ENCODE measurements at places on chromosomes 5 and 9.
A peak's percentile ranks its signal among the peaks of the same experiment; 100 is the strongest.

DNA sequence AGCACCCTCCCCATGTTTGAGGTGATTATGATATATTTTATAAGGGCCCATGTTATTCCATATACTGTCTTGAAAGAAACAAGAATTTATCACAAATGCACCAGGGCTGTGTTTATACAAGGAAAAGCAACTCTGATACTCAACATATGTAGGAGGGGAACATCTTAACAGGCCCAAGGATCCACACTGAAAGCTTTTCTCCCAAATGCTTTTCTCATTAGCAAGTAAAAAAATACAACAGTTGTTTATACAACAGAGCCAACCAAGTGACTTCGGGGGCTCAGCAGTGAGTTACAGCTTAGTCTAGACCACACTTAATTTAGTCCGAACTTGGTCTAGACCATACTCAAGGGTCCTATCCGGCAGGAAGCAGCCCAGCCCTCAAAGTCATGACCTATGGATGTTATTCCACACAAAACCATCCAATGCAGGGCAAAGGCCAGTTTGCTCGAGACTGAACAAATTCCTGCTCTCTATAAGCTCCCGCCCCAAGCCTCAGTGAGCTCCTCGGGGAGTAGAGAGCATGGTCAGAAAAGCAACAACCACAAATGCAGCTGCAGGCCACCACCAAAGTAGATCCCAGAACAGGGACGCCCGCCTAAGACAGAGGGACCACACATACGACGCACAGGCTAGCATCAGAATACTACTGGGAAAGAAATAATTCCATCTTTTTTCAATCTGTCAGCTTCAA is 6.8 kb downstream of the GZMK start:
- DNase-seq: no peak

DNA sequence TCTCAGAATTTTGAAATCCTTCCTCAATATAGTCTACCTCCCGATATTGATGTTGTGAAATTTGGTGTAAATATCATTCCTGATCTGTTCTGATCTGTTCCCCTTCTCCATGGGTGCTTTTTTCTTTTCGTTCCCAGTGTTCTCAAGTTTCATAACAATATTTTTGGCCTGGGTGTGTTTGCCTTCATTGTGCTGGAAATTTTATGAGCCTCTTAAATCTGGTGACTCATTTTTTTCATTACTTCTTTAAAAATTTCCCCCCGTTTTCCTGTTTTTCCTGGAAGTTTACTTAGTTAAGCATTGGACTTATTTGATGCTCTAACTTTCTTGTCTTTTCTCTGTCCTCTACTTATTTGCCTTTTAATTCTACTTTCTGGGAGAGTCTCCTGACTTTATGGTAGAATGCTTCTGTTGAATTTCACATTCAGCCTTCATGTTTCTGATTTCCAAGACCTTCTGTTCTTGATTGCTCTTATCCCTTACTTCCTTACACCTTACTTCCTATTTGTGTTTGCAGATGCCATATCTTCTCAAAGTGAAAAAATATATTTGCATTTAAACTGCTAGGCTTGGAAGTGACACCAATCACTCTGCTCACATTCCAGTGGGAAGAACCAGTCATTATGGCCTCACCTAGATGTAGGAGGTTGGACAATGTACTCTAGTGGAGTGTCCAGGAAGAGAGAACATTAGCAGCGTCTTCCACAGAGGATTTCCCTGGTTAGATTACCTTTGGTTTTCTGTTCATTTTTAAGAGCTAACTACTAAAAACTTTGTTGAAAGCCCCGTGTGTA is 441.9 kb downstream of the ARHGEF28 start:
- DNase-seq: no peak

GRCh38 chr9:112764344-112764743 is 13.8 kb downstream of the SNX30 start:
- DNase-seq: no peak

DNA sequence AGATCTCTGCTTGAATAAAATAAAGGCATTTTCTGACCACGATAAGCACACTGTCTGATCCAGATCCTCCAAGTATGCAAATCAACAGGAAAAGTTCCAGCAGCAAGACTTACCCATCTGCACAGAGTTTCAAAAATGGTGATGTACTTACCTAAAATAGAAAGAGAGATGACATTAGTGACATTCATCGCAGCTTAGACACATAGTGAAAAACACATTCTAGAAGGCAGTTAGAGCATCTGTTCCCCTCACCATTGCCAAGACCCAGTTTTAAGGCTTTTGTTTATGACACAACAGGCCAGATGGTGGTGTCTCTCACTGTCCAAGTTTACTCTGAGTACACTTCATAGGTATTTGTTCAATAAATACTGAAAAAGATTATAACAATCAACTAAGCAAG is 207.7 kb downstream of the PDE4D start:
- DNase-seq: no peak

DNA sequence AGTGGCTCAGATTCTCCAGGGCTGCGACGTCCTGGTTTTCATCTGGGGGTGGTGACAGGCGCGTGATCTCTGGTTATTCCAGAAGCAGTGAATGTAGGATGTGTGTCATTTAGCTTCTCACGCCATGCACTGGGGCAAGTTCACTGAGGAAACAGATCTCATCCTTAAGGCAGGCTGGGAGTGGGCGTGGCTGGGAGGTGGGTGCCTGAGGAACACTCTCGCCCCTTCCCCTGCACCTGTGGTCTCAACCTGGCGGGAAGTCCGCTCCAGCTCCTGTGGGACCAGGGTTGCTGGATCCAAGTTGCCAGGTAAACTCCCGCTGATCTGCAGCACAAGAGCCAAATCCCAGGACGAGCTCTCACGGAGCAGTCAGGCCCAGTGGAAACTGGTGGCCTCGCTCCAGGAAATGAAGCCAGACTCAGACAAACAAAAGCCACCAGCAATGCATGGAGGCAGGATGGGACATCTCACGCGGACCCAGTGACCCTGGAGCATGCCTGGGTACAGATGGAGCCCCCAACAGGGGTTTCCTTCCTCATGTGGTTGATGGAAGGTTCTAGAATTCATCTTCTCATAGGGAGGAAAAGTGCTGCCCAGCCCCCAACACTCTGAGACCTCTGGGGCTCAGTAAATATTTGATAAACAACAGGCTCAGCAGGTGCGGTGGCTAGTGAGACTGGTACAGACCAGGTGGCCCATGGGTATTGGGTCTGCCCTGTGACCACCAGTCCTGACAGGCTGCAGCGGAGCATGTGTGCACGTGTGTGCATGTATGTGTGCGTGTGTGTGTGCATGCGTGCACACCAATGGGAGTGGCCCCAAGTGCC is 16.3 kb upstream of the SLC12A7 start:
- no peak for DNase-seq

- DNase-seq: no peak
Measured at GRCh38 chr5:172370237-172370640, 84.1 kb downstream of the SH3PXD2B start.

DNA sequence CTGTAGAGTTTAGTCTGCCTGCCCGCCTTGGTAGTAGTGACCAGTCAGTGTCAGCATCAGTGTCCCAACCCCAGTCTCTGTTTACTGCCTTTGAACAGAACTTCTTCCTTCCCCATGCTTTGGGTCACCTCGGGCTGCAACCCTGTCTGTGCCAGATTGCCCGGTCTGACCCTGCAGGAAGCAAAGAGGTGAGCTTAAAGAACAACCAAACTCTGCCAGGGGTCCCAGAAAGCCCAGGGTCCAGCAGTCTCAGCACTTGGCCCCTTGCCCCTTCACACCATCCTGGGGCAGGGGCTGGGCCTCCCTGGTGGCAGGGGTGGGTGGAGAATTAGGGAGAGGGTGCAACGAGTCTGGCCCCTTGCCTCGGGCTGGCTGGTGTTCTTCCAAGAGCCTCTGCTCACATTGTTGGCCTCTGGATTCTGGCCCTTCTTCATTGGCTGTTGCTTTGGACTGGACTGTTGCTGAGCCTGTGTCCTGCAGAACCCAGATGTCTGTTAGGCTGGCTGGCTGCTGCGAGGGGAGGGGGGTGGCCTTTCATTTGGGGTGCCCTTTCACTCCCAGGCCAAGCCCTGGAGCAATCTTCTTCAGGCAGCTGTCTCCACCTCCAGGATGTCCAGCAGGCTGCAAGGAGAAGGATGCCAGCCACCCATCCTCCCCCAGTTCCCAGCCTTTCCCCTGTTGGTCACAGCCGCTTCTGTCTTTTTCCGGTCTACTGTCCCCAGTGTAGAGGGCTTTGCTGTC is 51.2 kb downstream of the SAR1B start:
- no peak for DNase-seq

GRCh38 chr5:37792975-37793631 is 46.7 kb downstream of the GDNF start:
- DNase-seq: no peak

- DNase-seq: no peak
Measured at GRCh38 chr5:108216890-108217289, 165.0 kb downstream of the FBXL17 start.

DNA sequence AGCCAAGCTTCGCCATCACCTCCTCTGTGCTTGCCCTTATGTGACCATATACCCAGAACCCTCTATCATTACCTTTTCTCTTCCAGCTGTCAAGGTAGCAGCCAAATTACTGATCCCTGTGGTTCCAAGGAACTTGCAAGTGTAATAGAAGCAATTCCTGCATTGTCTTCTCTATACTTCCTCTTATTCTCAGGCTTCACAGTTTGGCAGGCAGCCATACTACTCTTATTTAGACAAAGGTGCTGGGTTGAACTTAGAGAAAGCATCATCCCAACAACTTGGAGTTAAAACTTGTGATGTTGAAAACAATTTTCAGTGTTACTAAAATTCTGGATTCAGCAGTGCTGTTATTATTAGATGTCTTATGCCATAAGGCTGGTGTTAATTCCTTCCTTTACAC is 93.2 kb downstream of the NLN start:
- DNase-seq: no peak

DNA sequence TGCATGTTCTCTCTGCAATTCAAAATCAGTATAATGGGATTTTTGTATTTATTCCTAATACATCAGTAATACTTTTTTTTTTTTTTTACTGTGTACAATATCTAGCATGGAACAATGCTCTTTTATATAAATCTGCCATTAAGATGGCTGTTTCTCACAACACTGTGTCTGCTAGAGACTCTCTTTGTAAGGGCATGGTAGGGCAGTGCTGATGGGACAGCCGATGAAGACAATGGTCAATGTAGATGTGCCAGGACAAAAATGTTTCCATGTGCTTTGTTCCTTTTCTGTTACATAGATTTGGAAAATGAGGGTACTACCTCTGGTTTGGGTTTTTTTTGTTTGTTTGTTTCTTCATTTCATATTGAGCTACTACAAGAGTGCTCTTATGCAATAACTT is 95.3 kb upstream of the ITGA2 start:
- no peak for DNase-seq

GRCh38 chr9:128214571-128215490 is 11.7 kb downstream of the DNM1 start:
- no peak for DNase-seq

DNA sequence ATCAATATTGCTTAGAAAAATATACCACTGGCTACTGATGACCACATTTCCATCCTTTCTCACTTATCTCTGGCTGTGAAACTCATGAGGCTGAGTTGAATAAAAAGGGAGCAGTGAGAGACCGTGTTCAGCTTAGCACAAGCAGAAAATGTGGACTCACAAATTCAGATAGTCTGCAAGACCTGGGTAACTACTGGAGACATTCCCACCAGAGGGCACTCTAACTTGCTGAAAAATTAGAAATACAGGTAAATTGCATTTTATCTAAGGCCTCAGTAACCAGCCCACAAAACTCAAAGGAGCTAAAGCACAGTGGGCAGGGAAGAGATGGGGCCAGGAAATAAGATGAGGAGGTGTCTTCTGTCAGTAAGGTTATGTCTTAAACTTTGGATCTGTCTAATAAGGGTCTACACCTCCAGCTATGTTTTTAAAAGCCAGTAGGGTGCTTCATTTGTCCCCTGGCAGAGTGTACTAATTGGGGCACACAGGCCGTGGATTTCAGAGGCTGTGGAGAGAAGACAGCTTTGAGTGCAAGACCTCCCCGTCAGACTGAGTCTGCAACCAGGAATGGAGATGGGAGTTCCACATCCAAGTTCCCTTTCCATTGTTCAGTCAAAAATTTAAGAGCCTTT is 8.7 kb upstream of the NDUFB6 start:
- peak; percentile 10 for DNase-seq

DNA sequence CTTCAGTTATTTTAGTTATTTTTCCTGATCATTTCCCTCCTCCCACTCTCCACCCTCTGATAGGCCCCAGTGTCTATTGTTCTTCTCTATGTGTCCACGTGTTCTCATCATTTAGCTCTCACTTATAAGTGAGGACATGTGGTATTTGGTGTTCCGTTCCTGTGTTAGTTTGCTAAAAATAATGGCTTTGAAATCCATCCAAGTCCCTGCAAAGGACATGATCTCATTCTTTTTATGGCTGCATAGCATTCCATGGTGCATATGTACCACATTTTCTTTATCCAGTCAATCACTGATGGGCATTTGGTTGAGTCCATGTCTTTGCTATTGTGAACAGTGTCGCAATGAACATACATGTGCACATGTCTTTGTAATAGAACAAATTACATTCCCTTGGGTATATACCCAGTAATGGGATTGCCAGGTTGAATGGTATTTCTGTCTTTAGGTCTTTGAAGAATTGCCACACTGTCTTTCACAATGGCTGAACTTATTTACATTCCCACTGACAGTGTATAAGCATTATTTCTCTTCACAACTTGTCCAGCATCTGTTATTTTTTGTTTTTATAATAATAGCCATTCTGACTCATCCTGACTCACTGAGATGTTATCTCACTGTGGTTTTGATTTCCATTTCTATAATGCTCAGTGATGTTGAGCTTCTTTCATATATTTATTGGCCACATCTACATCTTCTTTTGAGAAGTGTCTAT is 17.2 kb upstream of the DIRAS2 start:
- no peak for DNase-seq

- no peak for DNase-seq
Measured at GRCh38 chr9:93457006-93457405, 3.6 kb upstream of the FAM120AOS start.

GRCh38 chr9:112548836-112549595 is 62.4 kb downstream of the KIAA1958 start:
- no peak for DNase-seq

- no peak for DNase-seq
Measured at GRCh38 chr5:32280656-32281081, 32.1 kb downstream of the MTMR12 start.

DNA sequence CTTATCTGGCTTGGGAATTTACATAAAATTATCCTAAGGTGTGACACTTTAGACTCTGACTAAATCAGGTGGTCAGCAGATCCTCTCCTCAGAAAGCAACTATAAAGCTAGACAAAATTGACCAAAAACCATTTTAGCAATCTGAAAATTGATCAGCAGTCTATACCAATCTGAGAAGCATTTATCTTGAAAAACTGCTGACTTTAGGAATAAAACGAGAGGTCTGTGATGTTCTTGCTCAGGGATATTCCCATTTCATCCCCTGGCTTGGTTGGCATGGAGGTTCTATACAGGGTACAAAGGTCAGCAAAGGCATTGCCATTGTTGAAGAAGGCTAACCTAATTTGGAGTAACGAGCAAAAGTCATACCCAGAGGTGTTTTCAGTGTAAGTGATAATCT is 11.7 kb downstream of the SPINK5 start:
- no peak for DNase-seq

GRCh38 chr5:42982107-42982622 is 58.0 kb downstream of the ANXA2R start:
- no peak for DNase-seq

Measured in activated CD4-positive, alpha-beta T cell treated with anti-CD3 and anti-CD28 coated beads for 24 hours (primary cell).